ENCODE measurements at places on chromosomes 5 and 9. TPM values are rescaled to one million over a fixed set of nuclear protein-coding genes. Genes with fewer than 3 reads are reported as not detected.

The GGTA1 gene
- 3.5 TPM for total RNA-seq

The GLE1 gene
- total RNA-seq = 21.9 TPM

The EGFLAM gene
- total RNA-seq = 5.8 TPM

The OTULINL gene
- total RNA-seq = 14.1 TPM

The NKD2 gene
- total RNA-seq = 5.3 TPM

The PITX1 gene
- total RNA-seq = not detected

The CCL27 gene
- total RNA-seq = 0.69 TPM

The CARTPT gene
- total RNA-seq = 2.3 TPM

The ATP6V0E1 gene
- total RNA-seq = 45.0 TPM

The MAMDC4 gene
- total RNA-seq = 2.8 TPM

The SPATA9 gene
- 0.46 TPM for total RNA-seq

The LRRC70 gene
- 4.8 TPM for total RNA-seq

The NDUFS4 gene
- 131 TPM for total RNA-seq

The FST gene
- total RNA-seq = 4.4 TPM

The ZNF462 gene
- total RNA-seq = 89.7 TPM

The KIF4B gene
- total RNA-seq = 0.46 TPM

The PCDHB3 gene
- 13.6 TPM for total RNA-seq

The ABO gene
- under 0.01 TPM for total RNA-seq

The RNF180 gene
- 110 TPM for total RNA-seq

The ANXA2R gene
- total RNA-seq = 1.6 TPM

The TSPAN17 gene
- total RNA-seq = 47.7 TPM

The FBXO4 gene
- 14.8 TPM for total RNA-seq

The GBGT1 gene
- 3.7 TPM for total RNA-seq

The CARD9 gene
- 2.3 TPM for total RNA-seq

The TMC1 gene
- total RNA-seq = 0.46 TPM

The PCDHB8 gene
- 8.1 TPM for total RNA-seq

The TPRN gene
- total RNA-seq = 7.8 TPM

The C9 gene
- not detected for total RNA-seq

The ROR2 gene
- total RNA-seq = 2.3 TPM

The PRPF4 gene
- total RNA-seq = 23.3 TPM
